Stimulated activated CD4-positive, alpha-beta T cell treated with anti-CD3 and anti-CD28 coated beads, TNF-alpha, amount 100 ng/mL, for 48 hours (primary cell): ENCODE measurements at places on chromosomes 2 and 18.

GRCh38 chr18:6022845-6023244 lies 127.5 kb upstream of the TMEM200C start:
- no peak for DNase-seq

- no peak for DNase-seq
Observed at GRCh38 chr2:121092095-121092494, 192.9 kb downstream of the TFCP2L1 start.

DNA sequence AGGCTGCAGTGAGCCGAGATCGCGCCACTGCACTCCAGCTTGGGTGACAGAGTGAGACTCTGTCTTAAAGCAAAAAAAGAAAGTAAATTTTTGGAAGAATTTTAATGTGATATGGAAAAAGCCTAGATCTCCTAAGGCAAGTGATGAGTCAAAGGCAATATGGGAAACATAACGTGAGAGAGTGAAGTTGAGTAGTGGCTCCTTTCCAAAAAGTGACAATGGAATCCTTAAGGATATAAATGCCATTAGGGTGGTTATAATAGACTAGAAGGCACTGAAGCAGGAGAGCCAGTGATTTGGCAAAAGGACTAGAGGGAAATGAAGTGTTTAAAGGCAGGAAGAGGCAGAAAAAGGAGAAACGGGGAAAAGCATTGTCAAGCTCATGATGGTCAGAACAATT lies 25.6 kb downstream of the ARHGAP28 start:
- no peak for DNase-seq

DNA sequence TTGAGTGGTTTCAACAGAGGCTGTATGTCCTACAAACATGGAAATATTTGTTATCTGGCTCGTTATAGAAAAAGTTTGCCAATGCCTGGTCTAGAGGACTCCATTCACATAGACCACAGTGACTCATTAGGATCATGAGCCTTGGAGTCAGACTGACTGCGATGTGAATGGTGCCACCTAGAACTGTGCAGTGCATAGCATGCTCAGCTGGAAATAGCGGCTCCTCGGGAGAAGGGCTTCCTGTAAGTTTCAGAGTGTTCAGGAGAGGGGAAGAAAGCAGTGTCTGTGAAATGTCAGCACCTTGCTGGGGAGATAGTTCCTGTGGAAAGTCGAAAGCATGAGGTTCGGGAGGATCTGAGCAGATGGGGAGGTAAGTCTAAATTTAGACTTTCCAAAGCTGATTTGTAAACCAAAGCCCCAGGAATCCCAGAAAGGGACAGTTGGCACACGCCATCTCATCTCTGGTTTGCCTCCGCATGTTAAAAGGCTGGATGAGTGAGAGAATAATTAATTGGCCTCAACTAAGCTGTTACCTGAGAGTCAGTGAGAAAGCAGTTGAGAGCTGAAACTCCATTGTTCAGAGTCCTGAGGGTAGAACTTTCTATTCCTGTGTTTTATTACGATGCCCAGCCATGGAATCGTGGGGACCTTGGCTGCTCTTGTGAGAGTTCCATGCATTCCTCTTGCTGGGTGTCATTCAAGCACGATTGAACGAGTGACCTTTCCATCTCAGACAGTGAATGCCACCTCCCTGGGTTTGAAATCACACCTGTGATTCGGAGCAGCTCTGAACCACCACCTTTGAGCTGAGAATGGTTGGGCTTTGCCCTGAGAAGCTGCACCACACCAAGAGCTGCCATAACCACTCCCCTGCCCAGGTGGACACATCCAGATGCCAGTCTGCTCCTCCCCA lies 99.5 kb downstream of the MAPK4 start:
- no peak for DNase-seq

DNA sequence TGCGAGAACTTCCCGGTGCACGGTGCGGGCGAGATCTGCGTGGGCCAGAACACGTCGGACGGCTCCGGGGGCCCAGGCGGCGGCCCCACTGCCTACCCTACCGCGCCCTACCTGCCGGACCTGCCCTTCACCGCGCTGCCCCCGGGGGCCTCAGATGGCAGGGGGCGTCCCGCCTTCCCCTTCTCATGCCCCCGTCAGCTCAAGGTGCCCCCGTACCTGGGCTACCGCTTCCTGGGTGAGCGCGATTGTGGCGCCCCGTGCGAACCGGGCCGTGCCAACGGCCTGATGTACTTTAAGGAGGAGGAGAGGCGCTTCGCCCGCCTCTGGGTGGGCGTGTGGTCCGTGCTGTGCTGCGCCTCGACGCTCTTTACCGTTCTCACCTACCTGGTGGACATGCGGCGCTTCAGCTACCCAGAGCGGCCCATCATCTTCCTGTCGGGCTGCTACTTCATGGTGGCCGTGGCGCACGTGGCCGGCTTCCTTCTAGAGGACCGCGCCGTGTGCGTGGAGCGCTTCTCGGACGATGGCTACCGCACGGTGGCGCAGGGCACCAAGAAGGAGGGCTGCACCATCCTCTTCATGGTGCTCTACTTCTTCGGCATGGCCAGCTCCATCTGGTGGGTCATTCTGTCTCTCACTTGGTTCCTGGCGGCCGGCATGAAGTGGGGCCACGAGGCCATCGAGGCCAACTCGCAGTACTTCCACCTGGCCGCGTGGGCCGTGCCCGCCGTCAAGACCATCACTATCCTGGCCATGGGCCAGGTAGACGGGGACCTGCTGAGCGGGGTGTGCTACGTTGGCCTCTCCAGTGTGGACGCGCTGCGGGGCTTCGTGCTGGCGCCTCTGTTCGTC lies 1.7 kb downstream of the FZD7 start:
- peak; percentile 29 for DNase-seq

DNA sequence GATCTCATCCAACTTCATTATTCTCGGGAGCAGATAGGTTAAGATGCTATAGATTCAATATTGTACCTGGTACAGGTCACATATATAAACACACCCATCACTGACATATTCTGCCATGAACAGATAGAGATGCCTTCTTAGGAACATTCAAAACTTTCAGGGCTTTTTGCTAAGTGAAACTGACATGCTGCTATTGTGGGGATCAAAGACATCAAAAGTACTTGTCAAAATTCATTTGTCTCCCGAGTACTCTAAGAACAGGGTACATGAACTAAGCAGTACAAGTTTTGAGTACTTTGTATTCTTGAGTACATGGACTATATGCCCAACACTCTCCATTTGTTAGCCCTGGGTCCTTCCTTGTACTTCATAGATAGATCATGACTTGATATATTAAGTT lies 173.5 kb downstream of the FSHR start:
- no peak for DNase-seq

DNA sequence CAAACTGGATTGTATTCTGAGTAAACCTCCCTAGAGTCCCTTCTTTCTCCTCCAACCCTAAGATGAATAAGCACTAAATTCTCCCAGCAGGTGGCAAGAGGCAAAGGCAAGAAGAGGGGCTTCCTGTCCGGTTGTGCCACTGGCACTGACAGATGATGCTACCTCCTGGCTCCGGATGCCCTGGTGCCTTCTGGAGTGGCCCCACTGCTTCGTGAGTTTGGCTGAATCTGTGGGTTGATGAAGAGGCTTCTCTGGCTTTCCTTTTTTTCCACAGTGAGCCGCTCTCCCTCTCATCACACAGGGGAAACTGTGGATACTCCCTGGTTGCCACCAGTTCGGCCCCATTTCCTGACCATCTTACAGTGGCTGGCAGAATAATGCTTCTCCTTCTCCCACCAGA lies 404.7 kb downstream of the GALR1 start:
- DNase-seq, result no peak

DNA sequence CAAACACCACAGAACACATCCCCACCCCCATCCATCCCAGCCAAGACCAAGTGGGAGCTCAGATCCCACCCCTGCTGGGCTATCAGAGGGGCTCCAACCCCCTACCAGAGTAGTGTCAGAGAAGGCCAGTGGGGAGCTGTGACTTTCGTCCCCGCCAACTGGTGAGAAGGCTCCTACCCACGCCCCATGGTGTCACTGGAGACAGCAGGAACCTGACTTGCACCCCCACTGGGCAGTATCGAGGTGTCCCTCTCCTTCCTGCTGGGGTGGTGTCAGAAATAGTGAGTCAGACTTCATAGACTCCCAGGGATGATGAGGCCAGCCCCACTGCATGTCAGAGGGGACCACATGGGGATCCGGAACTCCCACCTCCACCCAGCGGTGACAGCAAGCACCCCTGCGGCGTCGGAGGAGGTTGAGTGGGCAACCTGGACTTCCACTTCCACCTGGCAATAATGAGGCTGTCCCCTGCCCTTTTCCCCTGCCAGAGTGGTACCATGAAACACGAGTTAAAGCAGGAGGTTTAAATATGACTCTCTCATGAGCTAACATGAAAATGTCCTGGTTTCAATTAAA lies 106.7 kb downstream of the CTIF start:
- DNase-seq, result no peak

GRCh38 chr18:9507565-9508088 lies 32.3 kb downstream of the RALBP1 start:
- DNase-seq, result no peak

DNA sequence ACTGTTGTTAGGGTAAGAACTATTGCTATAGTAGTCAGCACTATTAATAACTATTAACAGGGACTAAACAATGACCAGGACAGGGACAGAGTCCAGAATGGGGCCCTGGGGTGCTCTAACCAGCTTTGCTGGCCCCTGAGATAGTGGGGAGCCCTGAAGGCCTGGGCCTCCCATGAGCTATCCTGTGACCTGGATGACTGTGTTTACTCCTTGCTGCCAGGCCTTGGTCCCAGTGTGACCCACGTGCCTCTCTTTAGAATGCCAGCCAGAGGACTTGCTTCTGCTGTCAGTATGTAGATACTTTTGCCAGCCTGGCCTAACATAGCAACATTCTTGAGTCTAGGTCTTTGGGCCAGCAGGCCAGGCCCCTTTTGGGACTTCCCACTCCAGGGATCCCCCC lies 11.4 kb downstream of the CDK5R2 start:
- no peak for DNase-seq

GRCh38 chr2:101500860-101501259 lies 25.9 kb upstream of the RFX8 start:
- no peak for DNase-seq
